ENCODE measurements at places on chromosomes 7 and 10. TPM values are rescaled to one million over a fixed set of nuclear protein-coding genes. Genes with fewer than 3 reads are reported as not detected.
A peak's percentile ranks its signal among the peaks of the same experiment; 100 is the strongest.

- H3K4me3 ChIP-seq, result no peak overlapping the region
- H3K4me1 ChIP-seq, result no peaks in the 10 kb centered on the region
- H3K27me3 ChIP-seq, result no peaks in the 10 kb centered on the region
- H3K27ac ChIP-seq, result no peak overlapping the region
- no peak for DNase-seq
- H3K36me3 ChIP-seq, result peaks cover 14% of the 10 kb centered on the region
Measured at GRCh38 chr7:85030893-85031292, 156.0 kb downstream of the SEMA3D start.

DNA sequence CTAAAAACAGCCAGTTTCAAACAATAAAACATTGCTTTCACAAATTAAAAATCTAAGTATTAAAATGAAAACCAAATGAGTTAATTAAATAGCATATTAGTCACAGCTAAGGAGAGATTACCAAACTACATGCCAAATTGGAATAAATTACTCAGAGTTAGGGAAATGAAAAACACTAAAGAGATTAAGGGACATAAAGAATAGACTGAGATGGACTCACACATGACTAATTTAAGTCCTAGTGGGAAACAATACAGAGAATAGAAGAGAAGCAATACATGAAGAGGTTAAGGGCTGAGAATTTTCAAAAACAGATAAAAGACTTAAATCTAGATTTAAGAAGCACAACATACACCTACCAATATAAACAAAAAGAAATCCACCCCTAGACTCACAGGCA is 110.6 kb downstream of the ZFAND4 start:
- DNase-seq, result no peak
- H3K27ac ChIP-seq, result no peak overlapping the region
- H3K4me1 ChIP-seq, result peaks cover 17% of the 10 kb centered on the region
- H3K36me3 ChIP-seq, result no peaks in the 10 kb centered on the region

DNA sequence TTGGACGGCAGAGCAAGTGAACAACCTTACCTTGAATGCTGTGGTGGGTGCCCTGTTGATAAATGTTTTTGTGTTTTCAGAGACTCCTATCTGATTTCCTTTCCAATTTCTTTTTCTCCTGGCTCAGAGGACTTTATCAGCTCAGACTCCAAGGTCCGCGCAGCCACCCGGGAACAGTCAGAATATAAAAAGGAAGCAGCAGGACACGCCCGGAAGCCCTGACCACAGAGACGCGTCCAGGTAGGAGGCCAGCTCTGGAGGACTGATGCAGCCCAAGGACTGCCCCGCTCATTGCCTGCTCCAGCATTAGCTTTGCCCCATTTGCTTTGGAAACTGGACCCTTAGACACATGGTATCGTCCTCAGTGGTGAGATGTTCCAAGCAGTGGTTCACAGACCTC is 61.3 kb downstream of the TACC2 start:
- peaks cover 12% of the 10 kb centered on the region for H3K4me1 ChIP-seq
- H3K36me3 ChIP-seq, result no peaks in the 10 kb centered on the region
- H3K4me3 ChIP-seq, result no peak overlapping the region
- no peak overlapping the region for H3K27ac ChIP-seq
- H3K27me3 ChIP-seq, result no peaks in the 10 kb centered on the region
- DNase-seq, result peak; percentile 20

GRCh38 chr7:25781704-25782103 is 370.3 kb upstream of the NFE2L3 start:
- no peaks in the 10 kb centered on the region for H3K4me1 ChIP-seq
- H3K4me3 ChIP-seq, result no peak overlapping the region
- no peaks in the 10 kb centered on the region for H3K36me3 ChIP-seq
- H3K27ac ChIP-seq, result no peak overlapping the region
- DNase-seq, result no peak

DNA sequence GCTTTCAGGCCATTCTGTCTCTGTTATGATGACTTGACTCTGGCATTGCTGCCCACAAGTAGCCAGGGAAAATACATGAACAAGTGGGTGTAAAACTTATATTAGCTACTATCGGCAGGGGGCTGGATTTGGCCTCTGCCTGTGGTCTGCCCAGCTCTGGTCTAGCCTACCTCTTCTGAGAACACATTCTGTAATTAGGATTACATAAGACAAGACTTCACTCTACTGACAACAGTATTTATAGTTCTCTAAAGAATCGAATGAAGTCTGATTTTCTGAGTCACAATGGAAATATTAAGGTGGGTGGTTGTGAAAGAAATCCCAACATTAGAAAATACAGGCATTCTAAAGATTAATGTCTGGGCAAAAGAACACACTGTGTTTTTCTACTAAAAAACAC is 55.5 kb downstream of the DLD start:
- no peak overlapping the region for H3K4me3 ChIP-seq
- H3K4me1 ChIP-seq, result no peaks in the 10 kb centered on the region
- H3K36me3 ChIP-seq, result no peaks in the 10 kb centered on the region

DNA sequence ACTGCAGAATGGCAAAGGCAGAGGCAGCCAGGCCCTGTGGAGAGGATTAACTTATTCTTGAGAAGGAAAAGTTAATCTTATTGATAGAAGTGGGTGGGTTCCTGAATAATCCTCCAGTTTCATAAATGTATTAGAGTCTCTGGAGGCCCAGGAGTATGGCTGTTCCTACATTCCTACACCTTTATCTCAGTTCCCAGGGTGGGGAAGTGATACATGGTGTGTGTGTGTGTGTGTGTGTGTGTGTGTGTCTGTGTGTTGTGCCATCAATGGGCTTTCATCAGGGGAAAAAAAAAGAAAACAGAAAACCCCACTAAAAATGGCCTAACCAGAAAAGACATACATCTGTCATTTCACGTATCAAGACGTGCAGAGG is 22.0 kb upstream of the GSDME start:
- no peaks in the 10 kb centered on the region for H3K27me3 ChIP-seq
- no peaks in the 10 kb centered on the region for H3K4me1 ChIP-seq
- H3K27ac ChIP-seq, result no peak overlapping the region
- DNase-seq, result no peak
- no peak overlapping the region for H3K4me3 ChIP-seq
- H3K36me3 ChIP-seq, result no peaks in the 10 kb centered on the region

DNA sequence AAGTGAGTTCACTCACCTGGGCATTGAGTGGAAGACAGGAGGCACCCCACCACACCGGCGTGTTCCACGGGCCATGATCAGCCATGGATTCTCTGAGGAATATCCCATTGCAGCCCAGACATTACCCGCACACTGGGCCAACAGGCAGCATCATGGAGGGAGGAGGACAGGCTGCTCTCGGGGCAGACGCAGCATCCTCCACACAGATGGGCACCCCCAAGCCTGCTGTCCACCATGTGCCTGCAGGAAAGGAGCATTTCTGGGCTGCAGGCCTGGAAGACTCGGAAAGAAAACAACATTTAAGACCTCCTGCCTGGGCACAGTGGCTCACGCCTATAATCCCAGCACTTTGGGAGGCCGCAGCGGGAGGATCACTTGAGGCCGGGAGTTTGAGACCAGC is 71.0 kb upstream of the SH2B2 start:
- H3K4me3 ChIP-seq, result no peak overlapping the region
- H3K4me1 ChIP-seq, result no peaks in the 10 kb centered on the region
- H3K36me3 ChIP-seq, result no peaks in the 10 kb centered on the region
- no peak overlapping the region for H3K27ac ChIP-seq
- H3K27me3 ChIP-seq, result no peaks in the 10 kb centered on the region

GRCh38 chr7:31082447-31082846 is 30.3 kb downstream of the ADCYAP1R1 start:
- peaks cover 8% of the 10 kb centered on the region for H3K4me1 ChIP-seq
- H3K36me3 ChIP-seq, result no peaks in the 10 kb centered on the region
- H3K27me3 ChIP-seq, result no peaks in the 10 kb centered on the region
- peak overlapping the region; percentile 60 for H3K27ac ChIP-seq
- no peak overlapping the region for H3K4me3 ChIP-seq

DNA sequence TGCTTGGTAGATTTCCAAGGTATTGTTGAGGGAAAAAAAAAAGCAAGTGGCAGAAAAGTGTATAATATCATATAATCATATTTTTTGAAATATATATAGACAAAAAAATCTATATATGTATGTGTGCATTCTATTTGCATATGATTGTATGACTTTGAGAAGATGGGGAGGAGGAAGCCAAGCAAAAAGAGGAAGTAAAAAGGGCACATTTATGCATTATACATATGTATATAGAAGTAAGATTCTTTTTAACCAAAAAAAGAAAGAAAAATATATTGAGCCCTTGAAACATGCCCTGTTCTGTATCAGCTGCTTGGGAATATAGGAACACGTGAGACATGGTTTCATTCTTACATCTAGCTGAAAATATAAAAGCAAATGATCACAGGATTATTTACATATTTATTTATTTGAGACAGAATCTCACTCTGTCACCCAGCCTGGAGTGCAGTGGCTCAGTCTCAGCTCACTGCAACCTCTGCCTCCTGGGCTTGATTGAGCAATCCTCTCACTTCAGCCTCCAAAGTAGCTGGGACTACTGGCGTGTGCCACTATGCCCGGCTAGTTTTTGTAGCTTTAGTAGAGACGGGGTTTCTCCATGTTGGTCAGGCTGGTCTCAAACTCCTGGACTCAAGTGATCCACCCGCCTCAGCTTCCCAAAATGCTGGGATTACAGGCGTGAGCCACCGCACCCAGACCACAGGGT is 18.0 kb upstream of the SLF2 start:
- H3K4me3 ChIP-seq, result no peak overlapping the region
- no peaks in the 10 kb centered on the region for H3K4me1 ChIP-seq
- H3K27ac ChIP-seq, result no peak overlapping the region
- peaks cover 31% of the 10 kb centered on the region for H3K27me3 ChIP-seq
- no peaks in the 10 kb centered on the region for H3K36me3 ChIP-seq

DNA sequence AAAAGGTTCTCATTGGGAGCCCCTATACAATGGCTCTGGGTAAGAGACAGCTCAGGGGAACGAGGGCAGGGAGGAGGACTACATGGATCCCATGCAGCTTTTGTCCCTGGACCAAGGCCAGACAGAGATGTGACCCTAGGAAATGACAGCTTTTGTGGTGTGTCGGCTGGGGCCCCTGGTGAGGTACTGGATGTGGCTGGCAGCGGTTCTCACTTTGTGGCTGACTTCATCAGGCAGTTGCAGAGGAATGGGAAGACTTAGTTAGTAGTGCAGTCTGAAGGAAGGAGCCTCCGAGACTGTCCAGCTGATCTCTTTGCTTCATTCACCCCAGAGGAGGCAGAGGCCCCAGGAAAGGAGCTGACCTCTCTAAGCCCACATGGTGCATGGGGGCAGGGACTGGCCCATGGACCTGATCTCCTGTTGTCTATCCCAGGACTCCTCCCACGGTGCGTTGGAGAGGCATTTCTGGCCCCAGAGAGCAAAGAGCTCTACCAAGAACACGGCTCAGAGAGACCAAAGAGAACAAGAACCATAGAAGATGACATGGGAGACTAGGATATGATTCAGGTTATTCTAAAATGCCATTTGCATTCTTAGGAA is 202.9 kb downstream of the RPS24 start:
- H3K36me3 ChIP-seq, result no peaks in the 10 kb centered on the region
- H3K4me1 ChIP-seq, result no peaks in the 10 kb centered on the region
- DNase-seq, result no peak
- H3K27me3 ChIP-seq, result no peaks in the 10 kb centered on the region
- no peak overlapping the region for H3K4me3 ChIP-seq

DNA sequence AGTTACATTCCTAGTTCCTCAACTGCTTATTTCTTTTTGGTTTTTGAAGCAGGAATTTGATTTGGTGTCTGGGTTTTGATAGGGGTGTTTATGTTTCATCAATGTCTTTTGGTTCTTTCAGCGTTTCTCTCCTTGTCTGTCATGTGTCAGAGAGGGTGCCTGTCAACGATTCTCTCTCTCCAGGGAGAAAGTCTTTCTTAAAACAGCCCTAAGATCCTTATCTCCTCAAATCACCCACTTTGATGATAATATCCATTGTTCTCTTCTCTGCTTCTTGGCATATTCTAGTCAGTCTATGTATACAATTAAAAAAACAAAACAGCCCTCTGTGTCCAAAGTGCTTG is 77.2 kb downstream of the TCF7L2 start:
- H3K4me1 ChIP-seq, result no peaks in the 10 kb centered on the region
- H3K36me3 ChIP-seq, result no peaks in the 10 kb centered on the region
- no peak for DNase-seq
- no peak overlapping the region for H3K4me3 ChIP-seq

Gene C10orf71
- total RNA-seq, result not detected

Gene NKX2-3
- total RNA-seq, result 47.4 TPM

Gene NRAP
- total RNA-seq, result 0.13 TPM

Gene CCDC3
- 28.9 TPM for total RNA-seq

Gene KLF14
- total RNA-seq, result 0.79 TPM

Measured in spleen (tissue), 13 donors.